ENCODE measurements at places on chromosomes 11 and 22. TPM values are rescaled to one million over a fixed set of nuclear protein-coding genes. Genes with fewer than 3 reads are reported as not detected.

NLRP10 gene
- 0.06 TPM for total RNA-seq

OTOG gene
- total RNA-seq = not detected

CHRNA10 gene
- total RNA-seq = 0.94 TPM

OR9Q2 gene
- not detected for total RNA-seq

OR52W1 gene
- total RNA-seq = not detected

DGCR6 gene
- total RNA-seq = 3.2 TPM

FGF3 gene
- total RNA-seq = not detected

OR56A1 gene
- not detected for total RNA-seq

APLNR gene
- 11.5 TPM for total RNA-seq

OR4C46 gene
- not detected for total RNA-seq

E2F8 gene
- total RNA-seq = 2.1 TPM

CELSR1 gene
- 74.3 TPM for total RNA-seq

OR5D14 gene
- not detected for total RNA-seq

TBX10 gene
- not detected for total RNA-seq

HEPHL1 gene
- not detected for total RNA-seq

GGT1 gene
- total RNA-seq = 1.7 TPM

ANO1 gene
- 0.13 TPM for total RNA-seq

HOATZ gene
- not detected for total RNA-seq

ALDH3B1 gene
- total RNA-seq = 0.63 TPM

LRRC4C gene
- total RNA-seq = not detected

PANX2 gene
- total RNA-seq = 0.16 TPM

RTN4R gene
- total RNA-seq = 1.3 TPM

CDKN1C gene
- 16.0 TPM for total RNA-seq

DERL3 gene
- total RNA-seq = 0.49 TPM

NOL12 gene
- 26.6 TPM for total RNA-seq

YPEL4 gene
- 0.16 TPM for total RNA-seq

SSH3 gene
- total RNA-seq = 14.1 TPM

SMIM35 gene
- total RNA-seq = not detected
